NCI-H460 (cell line): ENCODE measurements at places on chromosomes 4 and X. TPM values are rescaled to one million over a fixed set of nuclear protein-coding genes. Genes with fewer than 3 reads are reported as not detected.

DNA sequence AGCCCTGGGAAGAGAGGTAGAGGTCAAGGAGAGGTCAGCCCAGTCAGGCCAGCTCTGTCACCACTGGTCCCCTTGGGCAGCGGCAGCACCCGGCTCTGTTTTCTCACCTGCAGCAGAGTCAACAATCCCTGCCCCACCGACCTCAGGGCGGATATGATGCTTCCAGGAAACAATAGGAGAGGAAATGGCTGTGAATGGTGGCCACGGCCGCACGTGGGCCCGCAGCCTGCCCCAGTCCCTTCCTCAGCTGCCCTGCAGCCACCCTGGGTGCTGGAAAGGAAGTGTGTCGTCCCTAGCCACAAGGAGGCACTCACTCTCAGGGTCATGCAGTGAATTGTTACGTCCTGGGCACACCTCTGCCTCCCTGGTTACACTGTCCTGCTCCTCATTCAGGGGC lies 92.5 kb upstream of the ENPP6 start:
- no peak for DNase-seq

GRCh38 chrX:68920561-68920960 lies 91.7 kb downstream of the EFNB1 start:
- DNase-seq = no peak

DNA sequence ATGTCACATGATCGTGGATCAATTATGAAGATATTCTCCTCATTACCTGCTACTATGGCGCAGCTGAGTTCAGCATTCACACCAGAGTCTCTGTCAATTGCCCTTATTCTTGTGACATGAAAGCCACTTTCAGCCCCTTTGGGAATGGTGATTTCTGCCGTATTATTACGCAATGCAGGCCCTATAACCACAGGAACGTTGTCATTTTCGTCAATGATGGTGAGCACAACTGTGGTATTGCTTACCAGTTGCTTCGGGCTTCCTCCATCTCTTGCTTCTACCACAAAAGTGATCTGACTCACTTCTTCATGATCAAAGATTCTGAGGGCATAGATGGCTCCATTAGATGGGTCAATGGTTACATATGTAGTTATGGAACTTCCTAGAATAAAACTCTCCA lies 2.1 kb downstream of the PCDH18 start:
- DNase-seq = no peak

Gene DIPK2B
- total RNA-seq = not detected in 2 replicates

Gene BTK
- total RNA-seq = 0.05 TPM in 1 of 2 replicates, not detected in the other

GRCh38 chr4:101942891-101943290 lies 152.4 kb downstream of the BANK1 start:
- no peak for DNase-seq

GRCh38 chr4:75565481-75565880 lies 9.6 kb downstream of the ODAPH start:
- no peak for DNase-seq

DNA sequence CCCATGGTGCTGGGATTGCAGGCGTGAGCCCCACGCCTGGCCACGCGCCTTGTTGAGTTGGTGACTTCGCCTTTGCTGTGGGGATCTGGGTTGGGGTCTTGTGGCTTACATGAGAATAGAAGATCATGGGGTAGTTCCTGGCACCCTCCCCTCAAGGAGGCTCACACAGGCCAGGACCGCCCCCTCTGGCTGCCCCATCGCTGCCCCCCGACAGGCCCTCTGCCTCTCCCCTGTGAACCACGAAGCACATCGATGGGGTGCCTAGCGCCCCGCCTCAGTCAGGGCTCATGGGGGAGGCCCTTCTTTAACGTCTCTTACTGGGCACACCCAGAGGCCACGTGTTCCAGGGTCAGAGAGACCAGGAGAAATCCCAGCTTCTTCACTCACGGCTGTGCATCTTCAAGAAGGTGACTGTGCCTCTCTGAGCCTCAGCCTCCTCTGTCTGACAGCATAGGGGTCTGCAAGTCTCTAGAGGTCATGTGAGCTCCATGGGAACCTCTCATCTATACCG lies 23.6 kb upstream of the SPON2 start:
- DNase-seq = no peak

GRCh38 chr4:39648213-39648612 lies 9.5 kb upstream of the SMIM14 start:
- no peak for DNase-seq

DNA sequence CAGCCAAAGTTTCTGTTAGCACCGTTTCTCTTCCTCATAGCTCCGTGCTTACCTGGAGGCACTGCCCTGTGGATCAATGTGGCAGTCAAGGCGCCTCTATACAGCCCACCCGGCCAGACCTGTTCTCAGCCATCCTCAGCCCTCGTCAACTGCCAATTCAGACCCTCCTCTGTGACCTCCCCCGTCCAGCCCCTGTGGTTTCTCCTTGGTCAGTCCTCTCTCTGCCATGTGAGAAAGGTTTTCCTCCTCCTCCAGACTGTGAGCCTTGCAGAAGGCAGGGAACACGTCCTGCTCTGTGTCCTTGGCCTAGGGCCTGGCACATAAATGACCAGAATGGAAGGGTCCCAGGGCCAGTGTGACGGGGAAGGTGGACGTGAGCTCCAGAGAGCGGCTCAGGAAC lies 174.6 kb upstream of the PSAPL1 start:
- DNase-seq = no peak

- no peak for DNase-seq
Measured at GRCh38 chrX:18348047-18348446, 6.4 kb downstream of the SCML2 start.

GRCh38 chr4:26806331-26806730 lies 54.3 kb upstream of the STIM2 start:
- no peak for DNase-seq

- peak; percentile 33 for DNase-seq
Measured at GRCh38 chrX:2385224-2385623, 115.6 kb downstream of the DHRSX start.

DNA sequence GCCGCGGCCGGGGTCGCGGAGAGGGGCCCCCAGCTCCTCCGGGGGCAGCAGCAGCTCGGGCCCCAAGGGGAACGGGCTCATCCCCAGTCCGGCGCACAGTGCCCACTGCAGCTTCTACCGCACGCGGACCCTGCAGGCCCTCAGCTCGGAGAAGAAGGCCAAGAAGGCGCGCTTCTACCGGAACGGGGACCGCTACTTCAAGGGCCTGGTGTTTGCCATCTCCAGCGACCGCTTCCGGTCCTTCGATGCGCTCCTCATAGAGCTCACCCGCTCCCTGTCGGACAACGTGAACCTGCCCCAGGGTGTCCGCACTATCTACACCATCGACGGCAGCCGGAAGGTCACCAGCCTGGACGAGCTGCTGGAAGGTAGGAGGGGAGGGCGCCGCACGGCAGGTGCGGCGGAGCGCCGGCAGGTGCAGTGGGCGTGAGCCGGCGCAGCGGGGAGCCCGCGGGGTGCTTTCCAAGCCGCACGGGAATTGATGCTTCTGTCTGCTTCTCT lies 886 bp downstream of the DCLK2 start:
- DNase-seq = peak; percentile 23

- no peak for DNase-seq
Measured at GRCh38 chr4:1112174-1112820, 1.1 kb downstream of the RNF212 start.

GRCh38 chr4:151806511-151806927 lies 45.7 kb upstream of the GATB start:
- DNase-seq = no peak

Gene GSX2
- total RNA-seq = not detected in 2 replicates

GRCh38 chr4:40953283-40954087 lies 203.7 kb downstream of the NSUN7 start:
- no peak for DNase-seq

DNA sequence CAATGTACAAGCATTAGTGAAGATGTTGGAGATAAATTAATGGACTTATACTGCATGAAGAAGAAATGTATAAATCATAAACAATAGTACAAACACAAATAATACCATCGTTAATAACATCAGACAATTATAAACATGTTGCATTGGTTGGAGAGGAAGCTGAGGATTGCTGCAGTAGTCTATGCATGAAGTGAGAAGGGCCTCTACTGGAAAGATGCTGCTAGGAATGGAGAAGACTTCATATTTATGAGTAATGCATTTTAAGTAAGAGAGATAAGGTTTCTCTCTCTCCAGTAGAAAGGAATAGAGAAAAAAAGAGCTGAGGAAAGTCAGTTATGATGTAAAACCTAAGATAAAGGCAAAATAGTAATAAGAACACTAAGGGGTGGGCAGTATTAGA lies 247.8 kb downstream of the GRID2 start:
- no peak for DNase-seq

Gene SPANXA2
- not detected in 2 replicates for total RNA-seq

DNA sequence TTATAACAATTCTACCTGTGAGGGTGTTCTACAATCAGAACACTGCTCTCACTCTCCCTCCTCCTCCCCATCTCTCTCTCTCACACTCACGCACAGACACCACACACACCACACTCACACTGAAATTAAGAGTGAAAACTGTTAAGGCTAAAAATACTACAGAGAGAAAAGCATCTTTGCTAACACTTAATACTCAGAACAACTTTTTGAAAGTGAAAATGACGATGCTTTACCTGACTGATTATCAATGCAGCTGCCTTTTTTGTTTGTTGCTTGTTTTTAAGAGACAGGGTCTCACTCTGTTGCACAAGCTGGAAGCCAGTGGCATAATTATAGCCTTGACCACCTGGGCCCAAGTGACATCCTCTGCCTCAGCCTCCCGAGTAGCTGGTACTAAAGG lies 222.4 kb downstream of the APBB2 start:
- DNase-seq = no peak

GRCh38 chr4:163815776-163816175 lies 321.3 kb downstream of the TMA16 start:
- no peak for DNase-seq

DNA sequence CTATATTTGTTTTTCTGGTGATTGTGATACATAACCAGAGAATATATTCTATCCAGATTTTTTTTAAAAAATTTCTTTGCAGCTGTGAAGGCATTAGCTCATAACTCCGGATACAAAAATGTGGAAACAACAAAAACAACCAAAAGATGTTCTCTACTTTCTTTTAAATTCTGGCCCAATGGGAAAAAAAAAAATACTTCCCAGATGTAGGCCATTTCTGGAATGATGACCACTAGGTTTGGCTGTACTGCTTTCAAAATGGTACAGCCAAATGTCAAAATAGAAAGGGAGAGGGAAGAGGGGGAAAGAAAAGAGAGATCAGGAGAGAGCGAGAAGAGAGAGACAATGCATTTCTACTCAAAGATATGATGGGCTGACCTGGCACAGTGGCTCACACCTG lies 14.6 kb downstream of the ANOS1 start:
- no peak for DNase-seq

Gene FGFR3
- total RNA-seq = 0.49 and 0.62 TPM in 2 replicates

Gene MAGEA4
- not detected in 2 replicates for total RNA-seq

Gene CYP2U1
- 2.2 and 2.5 TPM in 2 replicates for total RNA-seq

Gene CT83
- total RNA-seq = not detected in 2 replicates

Gene MMRN1
- total RNA-seq = 0.03 and 0.12 TPM in 2 replicates

DNA sequence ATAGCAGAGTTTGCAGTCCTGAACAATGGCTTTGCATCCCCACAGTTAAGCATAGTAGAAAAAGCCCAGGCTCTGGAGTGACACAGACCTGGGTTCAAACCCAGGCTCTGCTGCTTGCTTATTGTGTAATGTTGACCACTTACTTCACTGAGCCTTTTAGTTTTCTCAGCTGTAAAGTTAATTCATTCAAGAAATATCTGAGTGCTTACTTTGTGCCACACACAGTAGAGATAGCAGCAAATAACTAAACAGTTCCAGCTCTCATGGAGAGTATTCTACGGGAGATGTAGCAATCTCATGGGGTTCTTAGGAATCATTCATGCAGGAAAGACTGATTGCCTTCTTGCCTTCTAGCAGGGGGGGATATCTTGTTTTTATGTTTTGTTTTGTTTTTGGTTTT lies 63.2 kb downstream of the SLC9A6 start:
- no peak for DNase-seq

DNA sequence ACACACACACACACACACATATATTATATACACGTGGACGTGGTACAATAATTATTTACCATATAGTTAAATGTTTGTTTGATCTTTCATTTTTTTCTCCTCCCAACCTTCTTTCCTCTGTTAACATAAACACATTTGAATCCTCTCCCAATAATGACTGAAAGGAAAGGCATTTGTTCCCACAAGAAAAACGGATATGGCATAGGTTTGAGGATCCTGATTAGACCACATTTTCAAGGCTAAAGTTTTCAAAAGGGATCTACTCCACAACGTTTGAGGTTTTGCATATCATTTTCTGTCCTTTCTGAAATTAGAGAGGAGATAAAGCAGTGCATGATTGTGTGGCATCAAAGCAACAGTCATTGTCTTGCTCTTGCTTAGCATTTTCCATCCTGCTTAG lies 1883.4 kb downstream of the STIM2 start:
- no peak for DNase-seq

Gene IL15
- total RNA-seq = 4.6 and 5.9 TPM in 2 replicates

Gene UTP3
- 13.3 and 14.8 TPM in 2 replicates for total RNA-seq

- DNase-seq = no peak
Measured at GRCh38 chr4:13483136-13483767, 888 bp downstream of the RAB28 start.

DNA sequence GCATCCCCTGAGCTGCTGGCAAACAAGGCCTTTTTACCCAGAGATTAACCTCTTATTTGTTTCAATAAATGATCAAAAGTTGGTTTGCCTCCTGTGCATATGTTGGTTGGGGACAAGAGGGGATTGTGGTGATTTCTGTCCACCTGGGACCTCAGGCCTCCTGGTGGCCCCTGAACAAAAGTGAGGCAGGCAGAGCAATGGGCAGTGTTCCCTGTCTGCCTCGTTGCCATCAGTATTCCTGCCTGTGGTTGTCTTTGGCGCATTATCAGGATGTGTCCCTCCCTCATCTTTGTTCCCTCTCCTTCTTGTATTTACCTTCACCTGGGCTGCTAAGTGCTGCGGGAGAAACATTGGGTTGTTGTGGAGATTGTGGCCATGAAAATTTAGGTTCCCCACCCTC lies 65.3 kb upstream of the DRD5 start:
- no peak for DNase-seq

GRCh38 chr4:1109898-1110506 lies 3.4 kb downstream of the RNF212 start:
- DNase-seq = no peak

DNA sequence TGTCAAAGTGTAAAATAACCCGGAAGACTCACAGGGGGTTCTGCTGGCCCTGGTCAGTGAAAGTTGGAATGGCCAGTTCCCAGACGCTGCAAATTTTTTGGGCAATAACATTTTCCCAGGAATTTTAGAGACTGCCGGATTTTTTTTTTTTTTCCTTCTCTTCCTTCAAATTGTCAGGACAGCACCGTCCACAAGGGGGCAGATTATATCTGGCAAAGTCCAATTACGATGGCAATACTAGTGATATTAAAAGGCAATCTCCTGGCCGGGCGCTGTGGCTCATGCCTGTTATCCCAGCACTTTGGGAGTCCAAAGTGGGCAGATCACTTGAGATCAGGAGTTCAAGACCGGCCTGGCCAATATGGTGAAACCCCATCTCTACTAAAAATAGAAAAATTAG lies 20.5 kb downstream of the SLC25A5 start:
- peak; percentile 58 for DNase-seq

Gene COL4A6
- 157 and 177 TPM in 2 replicates for total RNA-seq
